ENCODE measurements at places on chromosomes 6 and 20.

DNA sequence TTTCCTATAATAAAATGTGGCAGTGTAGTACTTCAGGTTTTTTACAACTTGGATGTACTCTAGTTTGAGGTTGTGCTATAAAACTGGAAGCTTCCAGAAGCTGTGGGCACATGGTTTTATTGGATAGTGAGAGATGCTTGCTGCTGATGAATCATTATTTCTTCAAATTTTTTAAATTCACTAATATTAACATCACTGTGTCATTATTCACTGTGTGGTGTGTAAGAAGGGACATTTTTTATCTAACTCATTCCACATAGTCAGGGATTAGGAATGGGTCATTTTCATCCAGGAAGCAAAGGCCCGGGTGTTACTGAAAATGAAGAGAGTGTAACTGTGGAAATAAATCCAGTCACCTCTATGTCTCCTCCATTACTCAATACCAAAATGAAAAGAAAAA, 421.0 kb downstream of the TENT5A start:
- DNase-seq: peak; percentile 61

- peak; percentile 54 for DNase-seq
These were observed 648.5 kb downstream of the TFAP2A start for GRCh38 chr6:9766240-9766915.

GRCh38 chr6:11798538-11798937, 19.9 kb upstream of the ADTRP start:
- no peak for DNase-seq

DNA sequence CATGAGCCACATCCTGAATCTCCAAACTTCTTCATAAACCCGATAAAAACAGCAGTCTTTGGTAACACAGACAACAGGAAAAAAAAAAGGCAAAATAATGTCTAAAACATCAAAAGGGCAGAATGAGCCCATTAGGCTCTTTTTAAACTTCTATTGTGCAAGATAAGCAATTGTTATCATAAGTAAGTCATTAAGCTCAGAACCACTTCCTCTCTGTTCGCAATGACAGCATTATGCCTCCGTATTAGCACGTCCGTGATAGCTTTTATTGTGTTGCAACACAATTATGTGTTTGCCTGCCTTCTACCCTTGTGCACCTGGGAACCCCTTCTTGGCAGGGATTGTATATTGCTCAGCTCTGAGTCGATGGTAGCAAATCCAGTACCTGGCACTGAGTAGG, 147.1 kb downstream of the LRFN2 start:
- DNase-seq: no peak

DNA sequence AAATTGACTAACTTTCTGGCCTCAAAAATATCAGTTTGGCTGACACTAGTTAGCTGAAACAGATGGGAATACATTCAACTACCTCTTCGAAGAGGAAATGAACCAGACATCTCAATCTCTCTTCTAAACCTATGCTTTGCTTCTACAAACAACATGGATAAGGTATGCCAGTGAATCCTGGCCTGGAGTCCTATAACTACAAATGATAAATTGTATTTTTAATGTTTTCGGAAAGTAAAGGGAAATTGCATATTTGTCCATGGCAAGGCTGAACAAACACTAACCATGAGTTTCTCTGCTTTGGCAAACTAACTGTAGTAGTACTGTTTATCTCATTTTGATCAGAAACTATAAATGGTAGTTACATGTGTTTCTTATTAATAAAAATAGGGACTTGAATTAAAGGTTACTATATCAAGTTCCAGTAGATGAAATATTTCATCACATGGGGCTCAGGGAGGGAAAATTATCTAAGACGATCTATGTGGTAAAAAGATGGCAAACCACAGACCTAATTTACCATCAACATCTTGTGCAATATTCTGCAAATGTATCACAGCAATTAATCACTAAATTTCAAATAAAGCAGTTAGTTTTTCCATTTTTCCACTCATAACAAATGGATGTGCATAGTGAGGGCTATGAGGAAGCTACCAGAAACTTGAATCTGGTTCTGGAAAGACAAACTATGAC, 76.8 kb downstream of the COL12A1 start:
- DNase-seq: peak; percentile 35

- DNase-seq: no peak
These were observed 3.4 kb downstream of the PRDM13 start for GRCh38 chr6:99609905-99610489.

GRCh38 chr6:159008656-159009288, 8.8 kb upstream of the RSPH3 start:
- DNase-seq: no peak

- no peak for DNase-seq
These were observed 77.3 kb upstream of the TMEM244 start for GRCh38 chr6:129938249-129939020.

DNA sequence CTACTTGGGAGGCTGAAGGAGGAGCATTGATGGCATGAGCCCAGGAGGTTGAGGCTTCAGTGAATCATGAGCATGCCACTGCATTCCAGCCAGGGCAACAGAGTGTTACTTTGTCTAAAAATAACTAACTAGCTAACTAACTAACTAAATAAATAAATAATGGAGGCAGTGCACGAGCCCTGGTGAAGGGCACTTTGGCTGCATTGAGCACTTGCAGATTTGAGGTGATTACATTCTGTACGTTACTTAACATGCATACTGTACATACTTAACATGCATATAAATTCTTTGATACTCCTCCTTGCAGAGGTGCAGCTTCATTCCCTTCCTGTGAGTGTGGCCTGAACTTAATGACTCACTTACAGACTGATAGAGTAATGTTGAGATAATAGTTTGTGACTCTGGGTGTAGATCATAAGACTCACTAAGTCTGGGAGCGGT, 10.7 kb downstream of the HLA-A start:
- peak; percentile 51 for DNase-seq

DNA sequence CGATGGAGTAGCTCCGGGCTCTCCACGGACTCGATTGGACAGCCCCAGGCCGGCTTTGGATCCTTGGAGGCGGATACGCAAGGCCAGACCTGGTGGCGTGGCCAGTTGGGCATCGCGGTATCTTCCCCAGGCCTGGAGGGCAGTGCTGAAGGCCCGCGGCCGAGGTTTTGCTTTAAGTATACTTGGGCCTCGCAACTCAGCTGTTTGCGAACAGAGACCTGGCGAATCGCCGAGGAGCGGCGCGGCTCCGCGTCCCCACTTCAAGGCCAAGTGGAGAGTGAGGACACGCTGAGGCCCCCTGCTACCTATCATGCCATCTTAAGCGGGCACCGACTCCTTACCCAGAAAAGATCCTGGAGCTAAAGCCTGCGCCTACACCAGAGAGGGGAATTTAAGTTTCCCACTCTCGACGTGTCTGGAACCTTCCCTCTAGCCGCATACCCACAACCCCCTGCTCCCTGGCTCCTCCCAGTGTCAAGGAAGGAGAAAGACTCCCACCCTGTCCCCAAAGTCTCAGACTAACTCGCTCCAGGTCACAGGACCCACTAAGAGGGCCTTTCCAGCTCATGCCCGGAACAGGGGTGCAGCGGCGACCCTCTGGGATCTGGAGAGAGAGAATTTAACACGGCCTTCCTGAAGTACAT, 4.1 kb downstream of the LINC00237 start:
- no peak for DNase-seq

GRCh38 chr6:35036059-35036827, 104.9 kb downstream of the TCP11 start:
- no peak for DNase-seq

GRCh38 chr6:127096167-127096566, 22.3 kb upstream of the RSPO3 start:
- no peak for DNase-seq

- DNase-seq: no peak
These were observed 71.7 kb upstream of the GTSF1L start for GRCh38 chr20:43798291-43799149.

DNA sequence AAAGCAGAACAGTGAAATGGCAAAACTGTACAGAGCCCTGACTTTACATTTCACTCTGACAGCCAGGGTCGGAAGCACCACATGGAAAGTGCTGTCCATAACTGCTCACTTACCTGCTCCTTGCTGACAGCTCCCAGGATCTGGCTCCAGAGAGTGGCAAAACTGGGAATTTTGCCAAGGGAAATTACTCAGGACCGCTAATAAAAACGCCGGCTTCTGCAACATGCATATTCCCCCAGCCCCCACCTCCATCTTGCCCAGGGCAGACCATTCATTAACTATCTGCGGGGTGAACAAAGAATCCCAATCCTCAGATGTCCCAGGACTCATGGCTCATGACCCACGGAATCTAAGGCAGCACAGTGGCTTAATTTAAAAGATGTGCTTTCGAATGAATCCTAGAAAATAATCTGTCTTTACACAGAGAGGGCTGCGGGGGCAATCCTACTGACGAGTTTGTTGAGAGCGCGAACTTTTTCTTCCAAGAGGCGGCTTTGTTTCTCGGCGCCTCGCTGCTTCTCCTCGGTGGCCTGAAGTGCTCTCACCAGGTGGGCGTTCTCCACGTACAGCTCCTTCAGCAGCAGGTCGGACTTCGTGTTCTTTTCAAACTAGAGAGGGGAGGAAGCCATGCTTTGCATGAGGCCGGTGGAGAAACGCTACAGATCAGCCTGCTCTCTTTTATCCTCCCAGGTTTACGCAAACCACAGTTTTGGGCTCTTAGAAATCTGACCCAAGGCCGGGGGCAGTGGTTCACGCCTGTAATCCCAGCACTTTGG, 45.8 kb downstream of the GINS1 start:
- DNase-seq: no peak

DNA sequence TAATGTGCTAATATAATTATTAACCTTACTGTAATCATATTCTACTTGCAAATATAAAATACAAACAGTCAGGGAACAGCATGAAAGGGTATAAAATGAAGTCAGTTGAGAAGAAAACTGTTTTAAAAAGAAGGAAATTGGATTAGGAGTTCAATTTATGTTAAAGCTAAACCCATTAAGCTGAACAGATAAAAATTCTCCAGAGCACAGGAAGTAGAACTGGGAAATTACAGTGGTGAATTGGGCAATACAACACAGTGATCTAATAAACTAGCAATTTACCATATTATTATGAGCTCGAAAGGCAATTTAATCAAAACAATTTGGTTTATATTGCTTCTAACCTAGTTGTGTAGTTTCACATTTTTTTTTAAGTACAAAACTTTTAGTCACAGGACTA, 407.4 kb upstream of the RGS17 start:
- no peak for DNase-seq

- no peak for DNase-seq
These were observed 702 bp upstream of the TNFAIP3 start for GRCh38 chr6:137866200-137866913.

DNA sequence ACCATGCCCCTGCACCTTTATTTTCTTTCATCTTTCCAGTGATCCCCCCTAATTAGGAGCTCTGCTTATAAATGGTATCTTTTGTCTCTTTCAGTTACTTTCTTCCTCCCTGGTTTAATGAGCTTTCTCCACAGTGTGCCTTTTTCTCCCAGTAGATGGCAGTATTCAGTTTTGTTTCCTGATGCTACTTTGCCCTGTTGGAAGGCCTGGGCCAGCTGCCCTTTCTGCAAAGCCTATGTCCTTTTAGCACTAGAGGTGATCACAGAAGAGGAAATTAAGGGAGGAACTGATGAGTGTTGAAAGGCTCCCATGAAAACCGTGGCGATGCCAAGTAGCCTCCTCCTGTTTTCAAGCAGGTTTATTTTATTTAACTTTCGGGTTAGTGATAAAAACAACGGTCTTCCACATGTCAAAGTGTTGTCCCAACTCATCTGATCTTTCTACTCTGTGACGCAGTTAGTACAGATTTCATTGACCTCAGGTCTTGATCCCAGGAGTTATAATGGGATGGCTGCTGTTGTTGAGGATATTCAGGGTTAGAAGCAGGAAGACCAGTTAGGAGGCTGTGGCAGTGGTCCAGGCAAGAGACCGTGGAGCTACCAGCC, 184.2 kb upstream of the BMP2 start:
- peak; percentile 35 for DNase-seq

- DNase-seq: no peak
These were observed 98.3 kb downstream of the CDH26 start for GRCh38 chr20:60056407-60057122.
